Activated CD4-positive, alpha-beta memory T cell treated with anti-CD3 and anti-CD28 coated beads for 36 hours (primary cell): ENCODE measurements at places on chromosomes 13 and 19.
A peak's percentile ranks its signal among the peaks of the same experiment; 100 is the strongest.

DNA sequence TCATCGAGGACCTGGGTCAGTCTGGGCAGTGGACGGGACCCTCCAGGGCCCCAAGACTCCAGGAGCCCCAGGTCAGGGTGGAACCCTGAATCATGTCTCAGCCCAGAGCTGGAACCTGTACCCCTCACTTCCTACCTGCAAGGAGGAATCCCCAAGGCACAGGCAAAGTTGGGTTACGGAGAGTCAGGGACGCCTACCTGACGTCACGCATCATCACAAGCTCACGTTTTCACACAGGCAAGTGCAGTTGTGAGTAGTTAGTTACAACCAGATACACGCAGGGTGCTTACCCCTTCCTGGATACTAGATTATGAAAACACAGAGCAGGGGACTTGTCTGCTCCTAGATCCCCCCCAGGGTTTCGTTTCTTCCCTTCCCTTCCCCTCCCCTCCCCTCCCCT, 1.9 kb downstream of the RETN start:
- DNase-seq = no peak

GRCh38 chr13:92530364-92530763, 696.2 kb upstream of the GPC6 start:
- DNase-seq = no peak

DNA sequence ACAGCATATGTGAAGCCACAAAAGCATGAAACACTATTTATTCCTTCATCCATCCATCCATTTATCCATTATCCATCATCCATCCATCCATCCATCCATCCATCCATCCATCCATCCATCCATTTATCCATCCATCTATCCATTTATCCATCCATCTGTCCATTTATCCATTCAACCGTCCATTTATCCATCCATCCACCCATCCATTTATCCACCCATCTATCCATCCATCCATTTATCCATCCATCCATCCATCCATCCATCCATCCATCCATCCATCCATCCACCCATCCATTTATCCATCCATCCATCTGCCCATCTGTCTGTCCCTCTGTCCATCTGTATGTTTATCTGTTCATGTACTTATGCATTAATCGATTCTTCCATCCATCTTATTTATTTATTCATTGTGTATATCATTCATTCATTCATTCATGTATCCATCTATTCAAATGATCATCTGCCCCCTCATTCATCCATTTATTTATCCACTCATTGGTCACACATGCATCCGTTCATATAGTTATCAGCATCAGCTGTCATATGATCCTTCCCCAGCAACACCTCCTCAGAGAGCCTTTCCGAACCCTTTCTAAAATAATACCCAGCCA, 7.0 kb upstream of the MYH14 start:
- no peak for DNase-seq

GRCh38 chr19:27738569-27739193, 1474.3 kb downstream of the UQCRFS1 start:
- no peak for DNase-seq

DNA sequence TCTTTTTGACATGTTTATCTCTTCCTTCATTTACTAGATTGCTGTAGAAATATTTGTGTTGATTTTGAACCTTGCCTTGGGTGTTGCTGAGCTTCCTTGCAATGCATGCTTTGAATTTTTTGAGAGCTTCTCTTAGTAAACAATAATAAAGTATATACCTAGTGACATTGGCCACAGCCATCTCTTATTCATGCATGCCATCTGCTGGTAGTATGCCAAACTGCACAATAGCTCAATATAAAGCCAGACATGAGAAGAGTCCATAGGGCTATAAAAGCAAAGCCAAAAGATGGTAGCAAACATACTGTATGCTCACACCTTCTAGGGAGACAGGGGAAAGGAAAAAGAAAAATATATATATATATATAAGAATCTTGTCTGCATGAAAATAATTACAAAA, 18.9 kb upstream of the ZSCAN5A start:
- peak; percentile 34 for DNase-seq

- no peak for DNase-seq
Measured at GRCh38 chr19:50796128-50796633, 6.0 kb downstream of the ACP4 start.

DNA sequence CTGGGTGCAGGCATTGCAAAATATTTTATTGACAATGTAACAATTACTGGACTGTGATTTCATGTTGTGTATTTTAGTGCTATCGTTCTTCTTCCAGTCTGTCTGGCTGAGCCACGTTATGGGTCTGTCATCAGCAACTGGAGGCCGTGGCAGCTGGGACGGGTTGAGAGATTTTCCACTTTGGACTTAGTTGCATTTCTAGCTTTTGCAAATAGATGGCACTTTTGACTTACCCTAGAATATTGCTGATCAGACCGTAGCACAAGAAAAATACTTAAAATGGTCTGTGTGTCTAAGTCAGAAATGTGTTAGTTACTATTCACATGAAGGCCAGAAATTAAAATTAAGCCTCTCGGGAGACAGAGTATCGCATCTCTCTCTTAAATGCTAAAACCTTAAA, 211.1 kb downstream of the TEX29 start:
- no peak for DNase-seq

- DNase-seq = no peak
Measured at GRCh38 chr13:22599156-22599555, 581.6 kb upstream of the SGCG start.

- DNase-seq = no peak
Measured at GRCh38 chr13:51251480-51251879, 29.3 kb downstream of the FAM124A start.
